Upper lobe of right lung (tissue), 1 donor: ENCODE measurements at places on chromosomes 7 and 10. TPM values are rescaled to one million over a fixed set of nuclear protein-coding genes. Genes with fewer than 3 reads are reported as not detected.

The BLNK gene
- 8.8 TPM for total RNA-seq

- DNase-seq, result no peak
- H3K36me3 ChIP-seq, result peaks cover 17% of the 10 kb centered on the region
- no peaks in the 10 kb centered on the region for H3K27me3 ChIP-seq
- H3K4me3 ChIP-seq, result no peak overlapping the region
- peaks cover 2% of the 10 kb centered on the region for H3K4me1 ChIP-seq
Observed at GRCh38 chr10:119330342-119330741, 123.0 kb downstream of the GRK5 start.

GRCh38 chr7:34087892-34088891, 182.9 kb downstream of the BMPER start:
- H3K27me3 ChIP-seq, result no peaks in the 10 kb centered on the region
- H3K36me3 ChIP-seq, result no peaks in the 10 kb centered on the region
- H3K27ac ChIP-seq, result no peak overlapping the region

GRCh38 chr10:119656760-119657159, 5.6 kb downstream of the BAG3 start:
- peaks cover 11% of the 10 kb centered on the region for H3K36me3 ChIP-seq
- DNase-seq, result no peak
- H3K27ac ChIP-seq, result no peak overlapping the region
- peaks cover 68% of the 10 kb centered on the region for H3K4me1 ChIP-seq

GRCh38 chr10:42888504-42889095, 106.0 kb downstream of the BMS1 start:
- H3K4me1 ChIP-seq, result no peaks in the 10 kb centered on the region
- H3K36me3 ChIP-seq, result no peaks in the 10 kb centered on the region
- DNase-seq, result no peak
- no peak overlapping the region for H3K4me3 ChIP-seq
- peaks cover 8% of the 10 kb centered on the region for H3K27me3 ChIP-seq

GRCh38 chr10:131070856-131071255, 240.7 kb downstream of the TCERG1L start:
- peaks cover 5% of the 10 kb centered on the region for H3K27me3 ChIP-seq
- no peaks in the 10 kb centered on the region for H3K36me3 ChIP-seq
- H3K27ac ChIP-seq, result no peak overlapping the region
- H3K4me3 ChIP-seq, result no peak overlapping the region

- H3K27me3 ChIP-seq, result peaks cover 3% of the 10 kb centered on the region
- DNase-seq, result no peak
- no peak overlapping the region for H3K4me3 ChIP-seq
- no peak overlapping the region for H3K27ac ChIP-seq
Observed at GRCh38 chr10:59965899-59966650, 59.7 kb upstream of the CCDC6 start.
